ENCODE measurements at places on chromosomes 7 and 10.
A peak's percentile ranks its signal among the peaks of the same experiment; 100 is the strongest.

GRCh38 chr10:132516771-132517725 lies 20.5 kb upstream of the INPP5A start:
- DNase-seq = no peak

- DNase-seq = peak; percentile 6
Measured at GRCh38 chr10:116741391-116742351, 695 bp downstream of the HSPA12A start.

DNA sequence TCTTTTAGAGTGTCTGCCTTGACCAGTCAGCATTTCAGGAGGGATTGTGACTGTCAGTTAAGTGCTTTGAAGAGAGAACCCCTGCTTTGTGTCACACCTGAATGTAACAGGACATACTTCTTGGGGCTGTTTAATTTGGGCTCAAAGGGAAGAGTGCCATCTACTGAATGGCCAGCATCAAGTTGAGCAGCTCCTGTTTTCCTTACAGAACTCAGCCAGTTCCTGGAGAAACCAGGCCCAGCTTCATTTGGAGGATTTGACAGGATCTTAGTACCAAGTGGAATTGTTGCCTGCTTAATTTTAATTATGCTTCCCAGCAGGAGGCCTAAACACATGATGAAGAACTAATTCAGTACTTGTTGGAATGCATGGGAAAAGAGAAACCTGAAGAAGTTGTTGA lies 8.3 kb downstream of the ADD3 start:
- no peak for DNase-seq

GRCh38 chr7:156667110-156667426 lies 26.5 kb downstream of the RNF32 start:
- no peak for DNase-seq

- DNase-seq = no peak
Measured at GRCh38 chr10:71143170-71143569, 69.2 kb upstream of the UNC5B start.

GRCh38 chr7:1269336-1269890 lies 36.7 kb downstream of the UNCX start:
- no peak for DNase-seq

DNA sequence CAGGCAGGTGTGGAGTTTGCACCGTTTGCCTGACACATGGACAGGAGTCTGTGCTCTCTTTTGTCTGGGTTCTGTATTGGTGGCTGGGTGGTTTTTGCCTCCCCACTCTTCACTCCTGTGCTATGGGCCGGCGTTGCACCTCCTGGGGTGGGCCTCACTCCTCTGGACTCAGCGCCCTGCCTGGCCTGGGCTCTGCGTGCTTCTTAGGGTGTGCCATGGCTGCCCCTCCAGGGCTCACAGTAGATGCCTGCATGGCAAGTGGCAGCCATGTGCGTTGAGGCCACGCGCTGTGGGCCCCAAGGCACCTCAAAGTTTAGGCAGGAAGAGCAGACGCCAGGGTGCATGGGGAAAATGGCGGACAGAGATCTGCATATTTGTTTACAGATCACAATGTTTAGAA lies 319.8 kb downstream of the ADARB2 start:
- DNase-seq = no peak

DNA sequence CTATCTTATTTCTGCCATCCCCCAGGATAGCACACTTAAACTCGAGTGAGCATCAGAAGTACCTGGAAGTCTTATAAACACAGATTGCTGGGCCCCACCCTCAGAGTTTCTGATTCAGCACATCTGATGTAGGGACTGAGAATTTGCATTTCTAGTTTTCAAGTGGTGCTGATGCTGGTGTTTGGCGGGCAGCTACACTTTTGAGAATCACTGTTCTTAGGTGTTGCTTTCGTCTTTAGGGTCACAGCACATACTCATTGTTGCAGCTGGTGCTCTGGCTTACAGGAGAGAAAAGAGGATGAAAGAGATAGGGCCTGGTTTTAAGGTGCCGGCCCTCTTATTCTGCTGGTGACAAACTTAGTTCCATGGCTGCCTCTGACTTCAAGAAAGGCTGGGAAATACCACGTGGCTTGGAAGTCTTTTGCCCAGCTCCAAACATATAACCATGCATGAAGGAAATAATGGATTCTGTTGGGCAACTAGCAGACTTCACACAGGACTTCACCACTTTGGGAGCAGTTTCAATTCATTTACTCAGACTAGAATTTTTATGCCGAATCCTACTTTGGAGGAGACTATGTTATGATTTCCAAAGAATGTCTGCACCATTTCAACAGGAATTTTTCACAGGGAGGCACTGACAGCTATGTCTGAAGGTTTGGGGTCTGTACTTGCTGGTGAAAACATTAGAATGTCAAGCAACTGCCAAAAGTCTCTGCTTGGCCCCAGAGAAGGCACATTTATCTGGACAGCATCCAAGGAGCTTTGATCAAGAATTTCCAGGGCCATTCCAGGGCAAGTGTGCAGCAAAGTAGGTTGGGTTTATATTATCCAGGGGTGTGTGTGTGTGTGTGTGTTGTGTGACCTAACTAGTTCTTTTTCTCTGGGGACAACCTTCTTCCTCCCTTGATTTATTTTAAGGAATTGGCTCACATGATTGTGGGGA lies 6.9 kb upstream of the MINDY4 start:
- DNase-seq = no peak

DNA sequence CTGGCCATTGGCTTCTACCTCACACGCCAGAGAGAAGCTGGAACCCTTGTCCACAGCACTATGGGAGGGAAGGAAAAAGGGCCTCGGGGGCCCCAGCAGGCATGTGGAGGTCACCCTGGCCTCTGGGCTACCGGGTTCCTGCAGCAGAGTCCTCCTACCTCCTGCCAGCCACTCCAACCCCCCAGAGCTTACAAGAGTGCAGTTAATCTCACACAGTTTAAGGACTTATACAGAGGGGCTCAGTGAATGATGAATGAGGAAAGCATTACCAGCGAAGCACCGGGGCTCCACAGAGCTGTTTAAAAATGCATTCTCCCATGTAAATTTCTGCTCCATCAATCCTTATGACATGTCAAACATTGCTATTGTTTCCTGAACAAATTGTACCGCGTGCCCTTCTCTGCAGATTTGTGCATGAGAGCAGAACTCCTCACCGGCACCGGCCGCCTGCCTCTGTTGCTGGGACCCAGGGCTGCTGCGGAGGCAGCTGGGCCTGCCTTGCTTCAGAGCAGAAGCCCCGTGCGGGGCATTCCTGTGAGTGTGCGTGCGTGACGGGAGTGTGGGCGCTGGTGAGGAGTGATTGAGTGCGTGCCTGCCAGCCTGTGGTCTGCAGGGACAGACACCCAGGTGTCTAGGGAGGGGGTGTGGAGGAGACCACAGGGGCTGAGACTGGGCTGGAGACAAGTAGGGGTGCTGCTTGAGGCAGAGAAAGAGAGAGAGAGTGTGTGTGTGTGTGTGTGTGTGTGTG lies 52.8 kb downstream of the C10orf105 start:
- peak; percentile 10 for DNase-seq

- DNase-seq = no peak
Measured at GRCh38 chr7:78496096-78496630, 697.6 kb downstream of the PHTF2 start.

DNA sequence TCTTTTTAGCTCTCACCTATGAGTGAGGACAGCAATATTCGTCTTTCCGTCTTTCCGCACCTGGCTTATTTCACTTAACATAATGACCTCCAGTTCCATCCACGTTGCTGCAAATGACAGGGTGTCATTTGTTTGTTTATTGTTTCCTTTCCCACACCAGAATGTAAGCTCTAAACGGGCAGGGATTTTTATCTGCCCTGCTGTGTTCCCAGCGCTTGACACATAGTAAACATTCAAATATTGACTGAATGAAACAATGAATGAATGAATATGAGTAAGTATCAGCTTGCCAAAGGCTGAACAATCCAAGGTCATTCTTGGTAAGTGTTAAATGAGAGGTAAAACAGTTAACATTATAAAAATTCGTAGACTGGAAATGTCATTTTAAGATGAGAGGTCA lies 12.8 kb downstream of the SH3PXD2A start:
- DNase-seq = no peak

DNA sequence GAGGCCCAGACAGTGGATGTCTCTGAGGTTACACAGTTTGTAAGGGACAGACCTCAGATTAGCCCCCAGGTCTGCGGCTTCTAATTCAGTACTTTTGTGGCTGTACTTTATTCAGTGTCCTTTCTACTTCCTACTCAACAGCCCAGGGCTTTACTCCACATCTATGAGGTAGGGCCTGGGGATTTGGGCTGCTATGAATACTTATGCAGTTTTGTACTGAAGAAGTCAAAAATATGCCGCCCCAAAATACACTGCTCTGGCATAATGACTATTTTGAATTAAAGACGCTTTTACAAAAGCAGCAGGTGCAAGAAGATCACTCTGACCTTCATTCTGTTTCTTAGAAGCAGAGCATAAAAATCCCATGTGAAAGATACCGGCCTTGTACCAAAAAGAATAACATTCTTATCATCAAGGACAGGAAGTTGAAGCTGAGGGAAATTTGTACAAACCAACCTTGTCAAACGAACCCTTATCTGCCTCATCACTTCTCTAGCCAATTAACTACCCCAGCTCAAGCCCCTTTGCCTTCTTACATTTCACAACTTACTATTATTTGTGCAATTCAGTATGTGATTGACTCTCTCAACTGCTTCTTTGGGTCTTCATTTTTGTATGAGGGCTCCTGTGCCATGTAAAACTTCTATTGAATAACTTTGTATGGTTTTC lies 26.1 kb upstream of the TRUB1 start:
- no peak for DNase-seq

- DNase-seq = no peak
Measured at GRCh38 chr7:139718859-139719258, 58.9 kb downstream of the HIPK2 start.

- DNase-seq = no peak
Measured at GRCh38 chr7:118169146-118169545, 14.8 kb upstream of the LSM8 start.

- DNase-seq = no peak
Measured at GRCh38 chr7:115682507-115682906, 348.1 kb downstream of the TFEC start.

- no peak for DNase-seq
Measured at GRCh38 chr10:92208736-92209135, 82.1 kb downstream of the CPEB3 start.

DNA sequence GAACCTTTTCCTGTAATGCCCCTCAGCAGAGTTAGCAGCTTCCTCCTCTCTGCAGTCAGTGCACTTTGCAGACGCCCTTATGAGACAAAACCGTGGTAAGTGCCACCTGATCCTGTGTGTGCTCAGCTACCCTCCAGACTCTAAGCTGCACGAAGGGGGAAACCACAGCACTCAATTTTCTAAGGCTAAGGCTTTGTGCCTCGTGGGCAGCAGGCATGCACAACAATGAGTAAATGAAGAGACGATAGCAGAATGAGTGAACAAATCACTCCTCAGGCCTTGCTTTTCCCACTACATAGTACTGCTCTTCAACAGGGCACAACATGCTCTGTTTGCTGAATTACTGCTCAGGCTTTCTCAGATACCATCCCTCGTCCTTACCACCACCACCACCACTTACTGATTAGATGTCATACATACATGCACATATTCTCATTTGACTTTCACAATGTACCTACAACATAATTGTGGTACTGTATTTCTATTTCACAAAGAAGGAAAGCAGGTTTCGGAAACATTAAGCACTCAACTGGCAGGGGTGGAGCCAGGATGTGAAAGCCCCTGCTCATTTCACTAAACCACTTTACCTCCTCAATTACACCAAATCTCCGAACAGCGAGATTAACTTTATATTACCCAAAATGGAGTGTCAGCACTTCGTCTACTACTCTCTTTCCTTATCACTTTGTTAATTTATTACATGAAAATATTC lies 85.4 kb downstream of the ICA1 start:
- DNase-seq = peak; percentile 42

DNA sequence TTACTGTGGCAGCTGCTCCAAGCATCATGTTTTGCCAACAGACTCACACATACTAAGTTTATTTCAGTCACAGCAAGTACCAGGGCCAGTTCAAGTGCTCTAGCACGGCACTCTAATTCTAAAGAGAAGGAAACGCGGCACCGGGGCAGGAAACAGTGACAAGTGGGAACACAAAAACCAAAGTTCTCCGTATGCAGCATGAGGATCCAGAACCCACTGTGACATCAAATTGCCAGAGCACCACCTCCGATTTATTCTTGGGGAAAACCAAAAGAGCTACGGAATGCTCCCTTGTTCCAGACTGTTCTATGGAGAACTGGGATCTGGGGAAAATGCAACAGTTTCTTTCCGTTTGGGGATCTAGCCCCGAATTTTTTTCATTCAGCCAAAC lies 448 bp upstream of the PTER start:
- DNase-seq = no peak

DNA sequence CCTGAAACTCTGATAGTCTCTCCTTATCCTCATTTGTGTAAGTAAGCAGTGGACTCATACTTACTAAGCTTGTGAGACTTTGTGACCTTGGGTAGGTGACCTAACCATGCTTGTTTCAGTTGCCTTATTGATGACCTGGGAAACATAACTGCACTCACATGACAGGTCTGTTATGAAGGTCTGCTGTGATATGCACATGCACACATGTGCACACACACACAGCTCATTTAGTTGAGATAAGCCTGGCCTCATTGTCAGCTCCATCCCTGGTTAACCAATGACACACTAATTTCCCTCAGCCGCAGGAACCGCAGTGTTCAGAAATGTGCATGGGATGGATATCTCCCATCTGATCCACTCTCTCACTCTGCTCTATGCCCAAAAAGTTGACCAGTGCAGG lies 177.2 kb downstream of the GPAM start:
- no peak for DNase-seq

DNA sequence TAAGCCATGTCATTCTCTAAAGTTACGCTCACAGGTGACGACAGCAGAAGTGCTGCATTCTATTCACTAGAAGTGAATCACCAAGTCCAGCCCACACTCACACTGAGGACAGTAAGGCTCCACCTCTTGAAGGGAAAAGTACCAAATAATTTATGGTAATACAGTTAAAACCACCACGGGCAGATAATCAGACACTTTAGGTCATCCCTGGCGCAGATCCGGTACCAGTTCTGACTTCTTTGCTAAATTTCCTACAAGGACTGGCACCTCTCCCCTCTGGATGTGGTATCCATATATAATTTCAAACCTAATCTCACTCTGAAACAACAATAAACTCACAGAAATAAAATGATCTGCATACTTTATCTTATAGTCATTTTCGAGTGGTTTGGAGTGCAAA lies 954.7 kb upstream of the GHITM start:
- DNase-seq = no peak
